Retina (tissue), 1 donor: ENCODE measurements at places on chromosomes 2 and 18.

GRCh38 chr2:166375736-166376487 is at the start of gene SCN9A:
SCN9A (minus strand) TSS chr2:166375944; CDS start chr2:166311756, 64,188 bp downstream.
- DNase-seq, result peak; percentile 92

GRCh38 chr2:61855318-61855613 is 1.4 kb upstream of the FAM161A start:
- DNase-seq, result no peak

DNA sequence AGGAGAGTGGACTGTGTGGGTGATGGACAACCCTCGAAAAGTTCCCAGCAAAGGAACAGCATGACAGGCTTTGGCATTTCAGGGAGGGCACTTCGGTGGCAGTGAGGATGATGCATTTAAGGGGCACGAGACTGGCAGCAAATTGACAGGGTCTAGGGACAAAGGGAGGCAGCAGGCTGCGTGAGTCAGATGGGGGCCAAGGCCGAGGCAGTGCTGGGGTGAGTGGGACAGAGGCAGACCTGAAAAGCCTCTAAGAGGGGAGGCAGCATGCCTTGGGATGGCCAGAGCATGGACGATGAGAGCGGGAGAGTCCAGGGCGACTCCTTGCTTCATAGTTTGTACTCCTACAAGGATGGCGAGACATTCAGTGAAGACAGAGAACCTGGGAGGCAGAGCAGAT is 49.5 kb upstream of the LYPD1 start:
- no peak for DNase-seq

DNA sequence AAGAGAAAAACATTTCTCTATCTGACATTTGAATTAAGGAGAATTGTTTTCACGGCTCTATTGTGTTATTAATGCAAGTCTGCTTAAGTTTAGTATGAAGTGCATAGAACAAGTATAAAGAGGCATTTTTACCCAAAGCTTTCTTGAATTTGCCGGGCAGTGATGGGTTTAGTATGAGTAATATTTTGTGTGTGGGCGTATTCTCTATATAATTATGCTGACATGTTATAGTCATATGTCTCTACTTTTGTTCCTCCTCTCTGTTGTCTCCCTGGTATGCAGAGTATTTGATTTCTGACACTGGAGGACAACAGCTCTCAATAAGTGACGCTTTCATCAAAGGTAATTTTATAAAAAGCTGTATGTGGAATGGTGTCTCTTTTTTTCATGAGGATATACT is 45.9 kb downstream of the PIKFYVE start:
- DNase-seq, result no peak

DNA sequence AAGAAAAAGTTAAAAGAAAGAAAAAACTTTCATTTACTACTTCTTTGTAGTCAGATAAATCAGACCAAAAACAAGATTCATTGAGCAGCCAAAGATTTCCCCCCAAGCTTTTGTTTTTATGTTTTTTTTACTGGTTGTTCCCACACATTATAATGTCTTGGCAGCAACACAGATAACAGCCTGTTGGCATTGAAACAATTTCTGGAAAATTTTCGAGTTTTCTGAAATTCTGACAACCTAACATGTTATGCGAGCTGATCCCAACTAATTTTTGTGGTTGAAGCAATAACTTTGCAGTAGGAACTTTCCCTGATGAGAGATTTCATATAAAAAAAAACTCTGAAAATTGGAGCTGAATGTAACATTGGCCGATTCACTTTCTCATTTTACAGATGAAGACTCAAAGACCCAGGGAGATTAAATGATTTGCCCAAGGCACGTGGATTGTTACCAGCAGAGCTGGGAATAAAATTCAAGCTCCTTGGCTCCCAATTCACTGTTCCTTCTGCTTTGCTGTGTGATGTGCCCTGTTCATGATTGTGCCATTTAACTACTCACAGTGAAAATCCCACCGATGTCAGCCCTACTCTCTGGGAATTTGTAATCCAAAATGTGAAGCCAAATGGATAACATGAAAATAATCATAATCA is 167.5 kb downstream of the GRB14 start:
- no peak for DNase-seq

DNA sequence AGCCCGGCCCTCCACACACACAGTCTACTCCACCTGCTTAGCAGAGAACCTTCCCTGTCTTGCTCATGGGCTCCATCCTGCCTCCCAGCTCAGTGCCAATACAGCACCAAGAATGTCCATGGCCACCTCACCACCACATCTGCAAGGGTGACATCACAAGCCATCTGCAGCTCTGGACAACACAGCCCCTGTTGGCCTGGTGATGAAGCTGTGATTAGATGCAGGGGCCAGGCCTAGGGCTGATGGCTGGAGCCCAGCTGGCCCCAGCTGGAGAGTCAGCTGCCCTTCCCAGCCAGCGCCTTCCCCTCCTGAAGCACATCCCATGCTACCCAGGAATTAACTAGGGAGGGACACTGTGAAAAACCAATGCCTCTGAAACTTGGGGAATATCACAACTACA is 91.1 kb downstream of the TTC32 start:
- DNase-seq, result no peak

DNA sequence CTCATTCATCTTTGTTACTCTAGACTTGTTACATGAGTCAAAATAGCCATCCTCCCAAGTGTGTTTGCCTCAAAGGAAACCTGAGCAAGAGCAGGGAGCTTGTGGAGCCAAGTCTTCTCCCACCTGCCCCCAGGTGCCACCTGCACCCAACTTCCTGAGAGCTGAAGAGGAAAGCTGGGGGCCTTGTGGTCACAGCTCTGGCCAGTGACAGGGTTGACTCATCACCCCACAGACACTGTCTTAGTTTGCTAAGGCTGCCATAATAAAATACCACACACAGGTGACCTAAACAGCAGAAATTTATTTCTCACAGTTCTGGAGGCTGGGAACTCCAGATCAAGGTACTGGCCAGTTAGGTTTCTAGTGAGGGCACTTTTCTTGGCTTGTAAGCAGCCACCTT is 99.6 kb downstream of the TPGS2 start:
- no peak for DNase-seq

DNA sequence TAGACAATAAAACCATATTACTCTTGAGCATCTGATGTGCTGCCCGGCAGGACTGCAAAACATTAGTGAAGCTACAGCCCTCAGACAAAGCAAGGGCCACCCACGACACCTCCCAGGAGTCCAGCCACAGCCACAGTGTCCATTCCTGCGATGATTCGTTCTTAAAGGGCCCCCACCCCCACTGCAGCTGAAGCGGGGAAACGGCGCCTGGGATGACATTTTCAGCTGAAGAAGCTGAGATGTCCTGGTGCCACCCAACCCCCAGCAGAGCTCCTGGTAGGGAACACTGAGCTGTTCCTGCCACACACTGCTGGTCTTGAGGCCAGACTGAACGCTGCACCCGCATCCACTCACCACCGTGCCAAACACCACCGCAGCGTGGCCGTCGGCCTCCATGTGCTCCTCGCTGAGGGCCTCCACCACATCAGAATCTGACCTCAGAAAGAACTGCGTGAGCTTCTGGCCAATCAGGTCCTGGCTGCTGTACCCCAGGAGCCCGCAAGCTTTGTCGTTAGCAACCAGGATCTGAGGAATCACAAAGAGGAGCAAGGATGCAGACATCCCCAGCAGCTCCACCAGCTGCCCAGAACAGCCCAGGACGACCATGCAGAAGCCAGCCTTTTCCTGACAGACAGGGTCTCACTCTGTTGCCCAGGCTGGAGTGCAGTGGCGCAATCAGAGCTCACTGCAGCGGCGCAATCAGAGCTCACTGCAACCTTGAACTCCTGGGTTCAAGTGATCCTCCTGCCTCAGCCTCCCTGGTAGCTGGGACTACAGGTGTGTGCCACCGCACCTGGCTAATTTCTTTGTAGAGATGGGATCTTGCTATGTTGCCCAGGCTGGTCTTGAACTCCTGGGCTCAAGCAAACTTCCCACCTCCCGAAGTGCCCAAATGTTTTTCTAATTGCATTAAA is 9.5 kb downstream of the PASK start:
- DNase-seq, result no peak

DNA sequence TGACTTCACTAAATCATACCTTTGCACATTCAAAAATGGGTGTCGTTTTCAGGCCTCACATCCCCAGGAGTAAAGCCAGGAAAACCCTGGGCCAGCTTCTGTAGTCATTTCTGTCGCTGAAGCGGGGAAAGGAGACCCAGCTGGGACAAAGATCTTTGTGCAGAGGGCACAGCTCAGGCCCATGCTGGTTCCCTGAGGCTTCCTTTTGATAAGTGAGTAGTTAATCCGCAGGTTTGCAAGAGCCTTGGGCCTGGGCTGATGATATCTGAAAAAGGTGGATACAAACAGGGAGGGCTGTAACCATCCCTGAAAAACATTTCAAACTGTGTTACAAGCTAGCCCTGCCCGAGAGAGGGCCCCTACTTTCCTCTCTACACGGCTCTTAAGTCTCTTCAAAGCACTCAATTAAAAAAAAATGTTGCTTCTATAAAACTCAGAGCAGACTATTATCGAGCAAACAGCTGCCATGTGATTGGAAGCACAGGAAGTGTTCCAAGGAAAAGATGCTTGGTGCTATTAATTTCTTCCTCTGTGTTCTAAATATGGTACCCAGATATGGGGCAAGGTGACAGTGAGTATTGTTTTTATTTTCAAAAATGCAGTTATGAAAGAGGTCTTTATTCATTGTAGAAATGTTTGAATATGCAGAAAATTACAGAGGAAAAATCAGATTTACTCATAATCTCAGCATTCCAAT is 117.2 kb downstream of the LNPK start:
- DNase-seq, result no peak

DNA sequence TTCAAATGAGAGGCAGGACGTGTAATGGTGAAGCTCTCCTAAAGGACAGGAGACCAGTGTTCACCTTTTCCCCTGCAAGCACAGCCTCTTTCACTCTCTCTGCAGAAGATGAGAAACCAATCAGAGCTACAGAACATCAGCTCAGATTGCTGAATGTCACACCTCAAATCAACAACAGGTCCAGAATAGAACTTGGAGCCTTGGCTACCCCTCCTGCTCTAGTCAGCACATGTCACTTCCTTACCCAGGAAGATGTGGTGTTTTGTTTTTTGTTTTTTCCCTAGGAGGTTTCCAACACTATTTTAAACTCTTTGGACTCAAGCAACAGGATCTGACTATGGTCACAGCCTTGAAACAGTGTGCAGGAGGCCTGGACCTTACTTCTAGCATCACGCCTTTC is 41.3 kb upstream of the PCBP1 start:
- no peak for DNase-seq

- DNase-seq, result no peak
Observed at GRCh38 chr2:89811295-89811694, 1119.8 kb downstream of the RPIA start.

GRCh38 chr2:157470321-157470720 is 26.4 kb upstream of the CYTIP start:
- DNase-seq, result no peak

GRCh38 chr2:238322001-238322411 is 1.7 kb downstream of the TRAF3IP1 start:
- DNase-seq, result no peak

GRCh38 chr2:169824373-169825333 is at the start of gene METTL5:
METTL5 (minus strand) TSS chr2:169824905; CDS start chr2:169824597, 308 bp downstream.
- DNase-seq, result peak; percentile 94

DNA sequence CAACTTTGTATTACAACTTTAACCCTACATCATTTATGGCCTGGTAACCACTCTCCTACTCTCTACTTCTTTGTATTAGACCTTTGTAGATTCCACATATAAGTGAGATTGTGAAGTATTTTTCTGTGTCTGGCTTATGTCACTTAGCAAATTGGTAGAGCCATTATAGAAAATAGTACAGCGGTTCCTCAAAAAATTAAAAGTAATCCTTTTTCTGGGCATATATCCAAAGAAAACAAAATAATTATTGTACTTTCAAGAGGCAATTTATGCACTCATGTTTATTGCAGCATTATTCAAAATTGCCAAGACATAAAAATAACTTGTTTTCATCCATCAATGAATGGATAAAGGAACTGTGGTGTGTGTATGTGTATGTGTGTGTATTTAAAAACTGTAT is 537.5 kb upstream of the FSIP2 start:
- DNase-seq, result no peak

- DNase-seq, result peak; percentile 28
Observed at GRCh38 chr18:63850020-63850419, 37.5 kb upstream of the SERPINB2 start.

GRCh38 chr18:69795791-69796190 is 151.9 kb downstream of the CD226 start:
- peak; percentile 67 for DNase-seq

DNA sequence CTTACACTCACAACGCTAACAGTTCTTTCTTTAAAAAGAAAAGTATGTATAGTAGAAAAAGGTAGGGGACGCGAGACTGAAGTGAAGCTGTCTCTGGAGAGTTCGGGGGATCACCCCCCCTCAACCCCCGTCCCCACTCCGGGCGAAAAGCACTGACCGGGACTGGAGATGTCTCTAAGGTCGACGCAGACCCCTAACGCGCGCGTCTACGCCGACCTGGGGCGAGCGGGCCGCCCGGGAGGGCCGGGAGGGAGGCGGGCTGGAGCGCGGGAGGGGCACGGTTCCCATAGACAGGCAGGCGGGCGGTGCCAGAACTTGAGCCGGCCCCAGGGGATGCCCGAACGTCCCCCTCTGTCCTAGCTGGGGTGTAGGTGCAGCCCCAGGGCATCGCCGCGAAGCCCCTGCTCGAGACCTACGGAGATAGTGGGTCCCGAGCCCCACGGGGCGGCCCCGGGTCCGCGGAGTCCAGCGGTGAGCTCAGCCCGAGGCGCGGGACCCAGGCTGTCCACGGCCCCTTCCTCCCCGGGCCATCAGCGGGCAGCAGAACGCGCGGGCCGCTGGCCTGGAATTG is 82.2 kb downstream of the CHRNA1 start:
- peak; percentile 76 for DNase-seq

GRCh38 chr2:40087927-40088326 is 308.9 kb upstream of the THUMPD2 start:
- no peak for DNase-seq

DNA sequence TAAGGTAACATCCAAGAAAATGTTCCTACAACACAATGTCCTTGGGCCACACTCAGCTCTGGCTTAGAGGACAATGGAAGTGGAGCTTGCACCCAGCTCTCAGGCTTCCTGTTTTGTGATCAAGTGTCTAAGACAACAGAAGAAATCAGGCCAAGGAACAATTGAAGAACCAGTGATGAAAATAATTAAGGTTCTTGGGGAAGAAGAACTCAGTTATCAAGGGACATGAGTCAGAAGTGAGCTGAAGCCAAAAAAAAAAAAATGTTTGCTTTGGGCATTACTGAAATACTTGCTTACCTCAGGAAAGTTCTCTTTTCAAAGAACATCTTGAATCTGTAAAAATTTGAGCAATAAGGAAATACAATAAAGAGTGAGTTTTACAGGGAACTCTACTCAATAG is 299.0 kb downstream of the FBXO15 start:
- DNase-seq, result no peak

GRCh38 chr2:40248294-40248693 is 203.6 kb downstream of the SLC8A1 start:
- DNase-seq, result no peak
